CD4-positive, CD25-positive, alpha-beta regulatory T cell (primary cell): ENCODE measurements at places on chromosomes 3 and 15.
A peak's percentile ranks its signal among the peaks of the same experiment; 100 is the strongest.

- DNase-seq: no peak
Observed at GRCh38 chr3:146466604-146467003, 2.8 kb downstream of the PLSCR2 start.

DNA sequence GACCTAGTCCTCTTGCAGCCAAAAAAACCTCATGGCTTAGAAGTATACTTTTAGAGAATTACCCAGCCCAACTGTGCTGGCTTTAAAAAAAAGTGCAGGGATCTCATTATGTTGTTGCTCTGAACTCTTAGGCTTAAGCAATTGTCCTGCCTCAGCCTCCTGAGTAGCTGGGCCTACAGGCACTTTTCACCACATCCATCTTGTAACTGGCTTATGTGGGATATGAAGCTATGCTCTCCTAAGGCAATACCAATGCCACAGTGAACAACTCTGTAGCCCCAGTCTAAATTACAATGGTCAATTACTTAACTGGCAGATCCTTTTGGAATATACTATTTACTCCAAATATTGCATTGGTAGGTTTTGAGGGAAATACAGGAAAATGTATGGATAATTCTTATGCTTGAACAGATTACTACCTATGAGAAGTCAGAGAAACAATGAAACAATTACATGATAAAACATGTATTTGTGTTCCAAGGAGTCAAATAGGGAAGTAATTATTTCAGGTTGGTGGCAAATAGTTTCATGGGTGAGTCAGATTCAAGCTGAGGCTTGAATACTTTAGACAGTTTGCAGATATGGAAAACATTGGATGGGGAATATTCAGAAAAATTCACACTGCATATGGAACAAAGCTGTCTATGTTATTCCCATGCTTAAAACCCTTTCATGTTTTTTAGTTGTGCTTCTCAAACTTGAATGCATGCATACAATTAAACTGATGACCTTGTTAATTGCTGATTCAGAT is 34.6 kb upstream of the GPR149 start:
- DNase-seq: no peak

DNA sequence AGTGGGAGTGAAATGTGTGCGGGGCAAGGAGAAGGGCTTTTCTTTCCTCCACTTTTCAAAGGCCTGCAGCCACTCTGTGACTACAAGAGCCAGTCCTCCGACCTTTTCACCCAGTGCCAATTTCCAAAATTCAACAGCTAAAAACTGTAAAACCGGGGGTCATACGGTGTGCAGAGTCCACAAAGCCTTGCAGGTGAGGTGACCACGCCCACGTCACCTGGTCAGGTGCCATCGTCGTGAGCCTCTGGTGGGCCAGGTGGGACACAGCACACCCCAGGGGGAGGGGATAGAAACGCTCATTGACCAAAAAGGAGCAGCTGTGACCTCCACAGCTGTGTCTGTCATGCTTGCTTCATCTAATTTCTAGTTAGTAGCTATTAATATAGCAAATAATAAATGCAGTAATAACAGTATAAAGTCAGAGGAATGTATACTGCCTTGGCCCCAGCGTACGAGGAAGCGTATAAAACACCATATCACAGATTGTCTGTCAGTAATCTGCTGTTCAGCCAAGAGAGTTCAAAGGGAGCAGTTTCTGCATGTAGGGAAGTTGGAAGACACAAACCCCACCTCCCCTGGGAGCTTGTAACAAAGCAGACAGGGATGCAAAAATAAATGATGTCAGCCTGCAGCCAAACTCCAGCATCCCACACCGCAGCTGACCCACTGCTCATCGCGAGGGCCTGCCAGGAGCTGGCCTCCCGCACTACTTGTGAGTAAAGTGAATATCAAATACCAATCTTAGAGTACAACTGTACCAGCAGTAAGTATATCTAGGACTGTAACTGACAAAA is 86.7 kb downstream of the VGLL4 start:
- no peak for DNase-seq

GRCh38 chr3:179829401-179829800 is 176.6 kb downstream of the USP13 start:
- no peak for DNase-seq

DNA sequence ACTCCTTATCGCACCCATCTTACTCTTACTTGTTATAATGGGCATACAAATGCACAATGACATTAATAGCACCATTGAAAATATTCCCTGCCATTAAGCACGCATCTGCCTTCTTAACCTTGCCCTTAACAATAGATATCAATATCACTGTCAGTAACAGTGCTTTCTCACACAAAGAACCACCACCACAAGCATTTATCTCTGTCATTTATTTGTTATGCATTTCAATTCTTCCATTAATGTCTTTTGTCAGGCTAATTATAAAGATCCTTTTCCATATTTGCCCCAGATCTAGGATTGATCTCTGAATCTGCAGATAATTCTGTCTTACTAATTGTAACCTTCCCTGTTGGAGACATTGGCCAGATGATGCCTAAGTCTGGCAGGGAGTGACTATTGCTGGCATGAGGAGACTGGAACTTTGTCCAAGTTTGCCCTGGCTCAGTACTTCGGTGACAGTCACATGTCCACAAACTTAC is 419.6 kb upstream of the TGFBR2 start:
- DNase-seq: no peak

- DNase-seq: no peak
Observed at GRCh38 chr3:140834266-140835037, 107.2 kb upstream of the SLC25A36 start.

- DNase-seq: no peak
Observed at GRCh38 chr3:2172561-2173171, 74.0 kb downstream of the CNTN4 start.

DNA sequence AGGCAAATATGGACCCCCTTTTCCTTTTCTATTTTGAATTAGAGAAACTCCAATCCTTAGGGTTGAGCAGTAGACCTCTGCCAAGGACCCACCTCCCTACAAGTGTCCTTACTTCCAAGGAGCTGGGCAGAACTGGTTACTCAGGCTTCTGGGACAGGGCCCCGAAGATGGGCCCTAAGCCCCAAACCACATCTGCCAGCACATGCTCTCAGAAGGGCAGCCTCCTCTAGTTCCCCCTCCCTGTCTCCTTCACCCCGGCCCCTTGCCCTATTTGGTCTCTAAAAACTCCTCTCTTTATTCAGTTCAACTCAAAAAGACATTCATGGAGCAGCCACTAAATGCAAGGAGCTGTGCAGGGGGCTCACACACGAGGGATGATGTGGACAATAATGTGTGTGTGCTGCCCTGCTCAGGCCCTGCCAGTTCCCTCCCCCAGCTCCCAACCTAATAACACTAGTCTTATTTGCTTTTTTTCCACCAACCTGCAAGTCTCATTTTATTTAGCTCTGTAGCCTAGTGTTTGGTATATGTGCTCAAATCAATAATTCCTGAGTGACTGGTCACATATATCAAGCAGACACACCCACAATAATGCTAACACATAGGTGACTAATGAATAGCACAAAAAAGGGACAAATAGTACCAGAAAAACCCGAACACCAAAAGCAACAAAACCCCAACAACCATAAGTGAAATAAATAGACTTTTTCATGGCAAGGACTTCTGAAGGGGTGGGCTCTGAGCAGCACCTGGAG is 12.2 kb downstream of the ZDHHC3 start:
- DNase-seq: no peak

GRCh38 chr15:67066959-67067853 is 1.8 kb downstream of the SMAD3 start:
- no peak for DNase-seq

- DNase-seq: no peak
Observed at GRCh38 chr15:91530956-91531582, 322.4 kb upstream of the SLCO3A1 start.

DNA sequence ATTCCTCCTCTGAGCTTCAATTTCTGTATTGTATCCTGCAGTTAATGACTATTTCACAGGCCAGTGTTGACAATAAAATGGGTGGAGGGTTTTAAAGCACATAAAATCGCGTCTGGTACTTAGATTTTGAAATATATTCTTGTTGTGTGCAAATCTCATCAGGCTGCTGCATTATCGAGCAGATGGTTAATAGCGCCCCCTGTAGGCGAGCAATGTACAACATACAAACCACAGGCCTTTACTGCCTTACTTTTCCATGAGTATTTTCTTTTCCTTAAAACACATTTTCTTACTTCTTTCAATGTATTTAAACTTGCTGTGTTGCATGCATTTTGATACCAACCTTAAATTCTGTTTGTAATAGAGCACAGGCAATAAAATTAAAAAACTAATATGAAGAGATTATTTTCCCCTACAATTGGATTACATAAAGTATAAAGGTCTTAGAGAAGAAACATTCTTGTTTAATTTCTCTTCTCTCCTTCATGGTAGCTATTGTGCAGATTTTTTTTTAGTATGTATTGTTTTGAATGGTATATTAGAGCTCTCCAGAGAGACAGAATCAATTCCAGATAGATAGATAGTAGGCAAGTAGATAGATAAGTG is 608.4 kb downstream of the CADM2 start:
- no peak for DNase-seq

- DNase-seq: no peak
Observed at GRCh38 chr3:36496684-36497633, 116.7 kb downstream of the STAC start.

DNA sequence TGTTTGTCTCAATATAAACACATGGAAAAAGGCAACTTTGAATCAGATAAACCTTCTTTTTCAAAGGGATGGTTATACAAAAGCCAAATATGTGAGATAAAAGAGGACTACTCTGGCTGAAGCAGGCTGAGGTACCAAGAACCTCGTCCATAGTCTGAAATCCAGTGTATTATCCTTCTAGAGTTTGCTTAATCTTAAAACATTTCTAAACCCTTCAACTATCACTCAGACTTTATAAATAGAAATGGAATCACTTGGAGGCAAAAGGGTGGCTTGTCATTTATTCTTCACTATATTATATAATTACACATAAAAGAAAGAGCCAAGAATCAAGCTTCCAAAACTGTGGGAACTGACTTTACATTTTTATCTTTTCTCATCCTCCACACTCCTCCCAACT is 303.6 kb downstream of the PLCL2 start:
- no peak for DNase-seq

DNA sequence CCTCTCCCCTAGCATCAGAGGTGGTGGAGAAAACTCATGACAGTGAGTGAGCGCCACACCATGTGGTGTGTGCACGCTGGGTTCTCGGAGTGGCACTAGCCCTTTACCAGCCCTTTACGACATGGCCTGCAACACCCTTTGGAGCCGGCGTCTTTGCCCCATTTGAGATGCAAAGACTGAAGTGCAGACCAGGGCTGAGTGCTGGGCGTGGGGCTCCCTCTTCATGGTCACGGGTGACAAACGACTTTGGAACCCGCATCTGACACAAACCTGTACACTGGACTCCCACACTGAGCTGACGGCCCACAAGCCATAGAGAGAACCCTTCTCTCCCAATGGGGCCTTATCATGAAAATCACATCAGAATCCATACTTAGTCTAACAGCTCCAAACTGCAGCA is 76.8 kb upstream of the ALDH1L1 start:
- DNase-seq: no peak

- no peak for DNase-seq
Observed at GRCh38 chr15:58504674-58505234, 73.0 kb downstream of the LIPC start.

DNA sequence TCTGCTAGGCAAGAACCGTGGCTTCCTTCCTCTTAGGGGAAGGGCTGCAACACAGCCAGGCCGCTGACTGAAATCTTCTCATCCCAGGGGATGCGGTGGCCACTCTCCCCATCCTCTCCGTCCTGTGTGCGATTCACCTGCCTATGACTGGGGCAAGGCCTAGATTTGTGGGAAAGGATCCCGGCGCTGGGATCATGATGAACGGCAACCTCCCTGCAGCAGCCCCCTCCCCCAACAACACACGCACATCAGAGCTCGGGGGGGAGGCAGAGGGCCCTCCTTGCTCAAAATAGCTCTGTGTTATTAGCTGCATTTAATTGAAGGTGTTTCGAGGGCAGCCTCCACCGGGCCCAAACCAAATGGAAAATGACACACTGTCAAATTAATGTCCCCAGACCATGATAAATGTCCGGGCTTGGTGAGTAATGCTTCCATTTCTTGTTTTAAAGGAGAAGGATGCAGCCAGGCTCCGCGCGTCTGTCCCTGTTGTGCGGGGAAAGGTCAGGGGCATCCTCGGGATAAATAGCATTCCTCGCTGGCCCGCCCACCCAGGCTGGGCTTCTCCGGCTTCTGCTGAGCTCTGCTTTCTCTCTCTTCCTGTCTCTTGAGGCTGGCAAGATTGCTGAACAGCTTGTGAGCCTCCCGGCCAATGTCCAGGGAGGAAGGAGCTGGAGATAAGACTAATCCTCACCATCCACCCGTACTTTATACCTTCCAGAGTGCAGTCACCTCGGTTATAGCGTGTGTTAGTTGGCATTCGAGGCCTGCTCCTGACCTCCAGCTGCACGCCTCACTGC is 56.4 kb upstream of the TLE3 start:
- DNase-seq: no peak

GRCh38 chr3:178131801-178132200 is 404.4 kb upstream of the KCNMB2 start:
- no peak for DNase-seq

DNA sequence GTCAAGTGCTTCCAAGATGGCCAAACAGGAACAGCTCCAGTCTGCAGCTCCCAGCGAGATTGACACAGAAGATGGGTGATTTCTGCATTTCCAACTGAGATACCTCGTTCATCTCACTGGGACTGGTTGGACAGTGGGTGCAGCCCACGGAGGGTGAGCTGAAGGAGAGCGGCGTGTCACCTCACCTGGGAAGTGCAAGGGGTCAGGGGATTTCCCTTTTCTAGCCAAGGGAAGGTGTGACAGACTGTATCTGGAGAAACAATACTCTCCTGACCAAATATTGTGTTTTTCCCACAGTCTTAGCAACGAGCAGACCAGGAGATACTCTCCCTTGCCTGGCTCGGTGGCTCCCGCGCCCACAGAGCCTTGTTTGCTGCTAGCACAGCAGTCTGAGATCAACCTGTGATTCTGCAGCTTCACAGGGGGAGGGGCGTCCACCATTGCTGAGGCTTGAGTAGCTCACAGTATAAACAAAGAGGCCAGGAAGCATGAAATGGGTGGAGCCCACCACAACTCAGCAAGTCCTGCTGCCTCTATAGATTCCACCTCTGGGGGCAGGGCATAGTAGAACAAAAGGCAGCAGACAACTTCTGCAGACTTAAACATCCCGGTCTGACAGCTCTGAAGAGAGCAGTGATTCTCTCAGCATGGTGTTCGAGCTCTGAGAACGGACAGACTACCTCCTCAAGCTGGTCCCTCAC is 293.5 kb upstream of the SUCLG2 start:
- peak; percentile 33 for DNase-seq

GRCh38 chr3:174303907-174304560 is 555.1 kb upstream of the NAALADL2 start:
- DNase-seq: no peak

DNA sequence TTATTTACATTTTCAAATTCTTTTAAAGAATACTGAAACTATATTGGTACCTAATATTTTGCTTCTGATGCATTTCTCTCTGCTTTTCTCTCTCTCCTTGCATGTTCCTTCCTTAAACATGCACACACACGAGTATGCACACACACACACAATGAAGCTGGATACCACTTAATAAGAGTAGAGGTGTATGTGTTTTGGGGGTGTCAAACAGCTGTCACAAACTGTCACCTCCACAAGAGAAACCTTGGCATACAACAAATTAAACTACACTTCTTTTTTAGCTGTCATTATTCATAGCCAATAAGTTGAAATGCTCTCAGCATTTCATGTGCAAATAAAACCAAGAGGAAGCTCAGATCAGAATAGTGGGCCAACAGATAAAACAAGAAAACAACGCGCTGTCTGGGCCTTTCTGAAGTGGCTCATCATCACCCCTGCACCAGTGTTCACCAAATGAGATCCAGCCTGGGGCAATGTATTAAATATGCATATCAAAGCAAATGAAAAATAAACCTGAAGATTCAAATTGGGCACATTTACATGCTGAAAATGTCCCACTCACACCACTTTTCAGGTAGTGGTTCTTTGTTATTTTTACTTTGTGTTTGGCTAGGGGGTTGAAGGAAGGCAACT is 9.7 kb downstream of the MEIS2 start:
- no peak for DNase-seq
